ENCODE measurements at places on chromosomes 5 and 9.

GRCh38 chr9:93508207-93508606 lies 54.8 kb upstream of the FAM120AOS start:
- no peak overlapping the region for H3K27ac ChIP-seq
- DNase-seq = no peak
- no peak overlapping the region for H3K4me3 ChIP-seq
- H3K36me3 ChIP-seq = peaks cover 41% of the 10 kb centered on the region

DNA sequence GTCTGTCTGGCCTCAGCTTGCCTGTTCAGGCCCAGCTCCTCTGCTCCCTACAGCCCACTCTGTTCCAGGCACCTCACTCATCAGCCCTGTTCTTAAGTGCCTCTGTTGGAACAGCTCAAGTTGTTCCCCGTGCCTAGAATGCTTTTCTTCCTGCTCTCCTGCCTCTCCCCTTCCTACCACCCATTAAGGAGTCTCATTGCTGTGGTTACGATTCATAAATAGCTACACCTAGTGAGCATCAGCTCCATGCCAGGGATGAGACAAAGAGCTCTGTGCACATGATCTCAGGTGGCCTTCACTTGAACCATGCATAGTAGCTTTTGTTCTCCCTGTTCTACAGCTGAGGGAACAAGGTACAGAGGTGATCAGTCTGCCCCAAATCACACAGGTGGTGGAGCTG lies 54.3 kb downstream of the PSD2 start:
- peaks cover 33% of the 10 kb centered on the region for H3K27me3 ChIP-seq
- DNase-seq = no peak
- peak overlapping the region; percentile 5 for H3K4me3 ChIP-seq
- peak overlapping the region; percentile 48 for H3K27ac ChIP-seq
- peaks cover 6% of the 10 kb centered on the region for H3K4me1 ChIP-seq

DNA sequence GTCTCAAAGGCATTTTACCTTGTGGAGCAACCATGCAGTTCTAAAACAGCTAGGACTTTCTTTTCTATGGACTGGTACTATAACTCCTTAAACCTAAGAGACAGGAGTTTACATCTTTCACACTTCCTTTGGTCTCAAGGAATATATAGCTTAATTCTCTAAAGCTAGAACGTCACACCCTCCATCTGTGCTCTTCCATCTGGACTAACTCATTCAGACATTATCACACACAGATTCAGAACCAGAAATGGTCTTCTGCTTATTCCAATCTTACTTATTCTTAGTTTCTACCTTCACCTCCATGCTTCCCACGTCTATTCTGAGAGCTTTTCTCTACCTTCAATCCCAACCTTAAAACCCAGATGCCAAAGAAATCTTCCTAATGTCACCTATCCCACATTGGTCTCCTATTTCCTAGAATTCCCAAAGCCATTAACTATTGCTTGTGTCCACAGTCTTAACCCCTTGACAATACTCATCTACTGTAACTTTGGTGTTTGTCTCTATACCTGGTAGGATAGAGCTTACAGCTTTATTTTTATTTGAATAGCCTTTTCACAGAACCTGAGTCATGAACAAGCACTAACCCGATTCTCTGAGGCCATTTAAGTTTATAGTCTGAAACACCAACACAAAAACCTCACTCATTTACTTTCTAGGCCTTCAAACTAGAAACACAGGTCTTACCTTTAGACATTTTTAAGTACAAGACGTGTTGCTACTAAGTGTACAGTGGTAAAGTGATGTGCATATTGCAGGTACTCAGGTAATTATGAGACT lies 22.8 kb downstream of the CSNK1A1 start:
- H3K4me1 ChIP-seq = peaks cover 52% of the 10 kb centered on the region
- H3K36me3 ChIP-seq = peaks cover 28% of the 10 kb centered on the region
- no peaks in the 10 kb centered on the region for H3K27me3 ChIP-seq
- DNase-seq = no peak

DNA sequence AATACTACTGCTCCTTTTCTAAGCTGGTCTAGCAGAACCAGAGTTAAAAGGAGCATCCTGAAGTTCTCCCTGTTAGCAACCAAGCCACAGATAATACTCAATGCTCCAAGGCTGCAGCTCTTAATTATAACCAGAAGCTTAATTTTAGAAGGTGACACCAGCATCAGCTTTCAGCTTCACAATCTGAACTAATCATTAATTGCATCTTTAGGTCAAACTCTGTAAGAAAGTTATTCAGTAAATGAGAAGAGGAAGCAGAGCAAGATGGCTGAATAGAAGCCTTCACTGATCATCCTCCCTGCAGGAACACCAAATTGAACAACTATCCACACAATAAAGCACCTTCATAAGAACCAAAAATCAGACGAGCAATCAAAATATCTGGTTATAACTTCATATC lies 38.5 kb downstream of the APBA1 start:
- no peaks in the 10 kb centered on the region for H3K36me3 ChIP-seq
- H3K4me1 ChIP-seq = no peaks in the 10 kb centered on the region
- no peak for DNase-seq
- peaks cover 9% of the 10 kb centered on the region for H3K27me3 ChIP-seq
- H3K4me3 ChIP-seq = no peak overlapping the region

GRCh38 chr9:93354451-93354850 lies 97.0 kb upstream of the FAM120A start:
- peaks cover 13% of the 10 kb centered on the region for H3K4me1 ChIP-seq
- no peak for DNase-seq
- no peaks in the 10 kb centered on the region for H3K36me3 ChIP-seq
- no peaks in the 10 kb centered on the region for H3K27me3 ChIP-seq
- no peak overlapping the region for H3K4me3 ChIP-seq
- no peak overlapping the region for H3K27ac ChIP-seq

- no peak overlapping the region for H3K4me3 ChIP-seq
- H3K36me3 ChIP-seq = no peaks in the 10 kb centered on the region
- H3K27me3 ChIP-seq = no peaks in the 10 kb centered on the region
- DNase-seq = no peak
Measured at GRCh38 chr5:160175438-160176218, 53.7 kb upstream of the FABP6 start.

- H3K4me1 ChIP-seq = no peaks in the 10 kb centered on the region
- no peaks in the 10 kb centered on the region for H3K36me3 ChIP-seq
- H3K27ac ChIP-seq = no peak overlapping the region
- H3K27me3 ChIP-seq = peaks cover 9% of the 10 kb centered on the region
- H3K4me3 ChIP-seq = no peak overlapping the region
Measured at GRCh38 chr9:34501889-34502425, 20.8 kb downstream of the ENHO start.

- H3K27me3 ChIP-seq = peaks cover 5% of the 10 kb centered on the region
- no peak overlapping the region for H3K4me3 ChIP-seq
- H3K36me3 ChIP-seq = no peaks in the 10 kb centered on the region
Measured at GRCh38 chr5:149675610-149676201, 54.4 kb upstream of the PPARGC1B start.

GRCh38 chr9:28598408-28598807 lies 1025.1 kb upstream of the C9orf72 start:
- no peaks in the 10 kb centered on the region for H3K27me3 ChIP-seq
- no peak overlapping the region for H3K27ac ChIP-seq
- no peak for DNase-seq
- H3K36me3 ChIP-seq = no peaks in the 10 kb centered on the region
- H3K4me3 ChIP-seq = no peak overlapping the region

DNA sequence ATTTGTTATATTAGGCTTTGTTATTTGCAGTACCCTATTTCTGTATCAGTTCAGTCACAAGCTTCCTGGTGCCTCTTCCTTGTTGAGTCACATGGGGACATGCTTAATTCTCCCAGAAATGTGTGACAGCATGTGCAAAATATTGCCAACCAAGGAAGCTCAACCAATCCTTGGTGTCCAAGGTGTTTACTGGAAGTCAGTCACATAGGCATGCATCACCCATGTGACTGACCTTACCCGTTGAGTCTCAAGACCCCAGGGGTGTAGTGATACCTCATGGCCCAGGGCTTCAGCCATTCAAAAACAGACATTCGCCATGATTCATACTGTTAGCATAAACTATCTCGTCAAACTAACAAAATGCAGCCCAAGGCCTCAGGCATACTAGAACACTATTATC lies 9.3 kb upstream of the ANKDD1B start:
- peaks cover 26% of the 10 kb centered on the region for H3K4me1 ChIP-seq
- peaks cover 37% of the 10 kb centered on the region for H3K36me3 ChIP-seq
- H3K27me3 ChIP-seq = no peaks in the 10 kb centered on the region
- H3K4me3 ChIP-seq = no peak overlapping the region
- no peak for DNase-seq
- H3K27ac ChIP-seq = no peak overlapping the region

- no peak for DNase-seq
- H3K36me3 ChIP-seq = no peaks in the 10 kb centered on the region
- no peak overlapping the region for H3K27ac ChIP-seq
- no peaks in the 10 kb centered on the region for H3K4me1 ChIP-seq
Measured at GRCh38 chr9:37640246-37640645, 10.5 kb upstream of the FRMPD1 start.

DNA sequence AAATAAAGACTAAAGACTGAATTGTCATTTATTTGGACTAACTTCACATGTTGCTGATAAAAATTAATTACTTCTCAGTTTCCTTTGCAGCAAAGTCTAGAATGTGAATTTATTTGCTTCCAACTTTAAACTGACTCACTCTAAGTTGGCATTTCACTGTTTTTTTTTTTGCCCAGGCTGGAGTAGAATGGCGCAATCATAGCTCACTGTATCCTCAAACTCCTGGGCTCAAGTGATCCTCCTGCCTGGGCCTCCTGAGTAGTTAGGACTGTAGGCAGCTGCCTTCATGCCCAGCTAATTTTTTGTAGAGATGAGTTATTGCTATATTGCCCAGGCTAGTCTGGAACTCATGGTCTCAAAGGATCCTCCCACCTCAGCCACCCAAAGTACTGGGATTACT lies 3.5 kb downstream of the CCNB1 start:
- no peak overlapping the region for H3K4me3 ChIP-seq
- H3K4me1 ChIP-seq = peaks cover 54% of the 10 kb centered on the region
- no peaks in the 10 kb centered on the region for H3K27me3 ChIP-seq
- H3K27ac ChIP-seq = no peak overlapping the region

DNA sequence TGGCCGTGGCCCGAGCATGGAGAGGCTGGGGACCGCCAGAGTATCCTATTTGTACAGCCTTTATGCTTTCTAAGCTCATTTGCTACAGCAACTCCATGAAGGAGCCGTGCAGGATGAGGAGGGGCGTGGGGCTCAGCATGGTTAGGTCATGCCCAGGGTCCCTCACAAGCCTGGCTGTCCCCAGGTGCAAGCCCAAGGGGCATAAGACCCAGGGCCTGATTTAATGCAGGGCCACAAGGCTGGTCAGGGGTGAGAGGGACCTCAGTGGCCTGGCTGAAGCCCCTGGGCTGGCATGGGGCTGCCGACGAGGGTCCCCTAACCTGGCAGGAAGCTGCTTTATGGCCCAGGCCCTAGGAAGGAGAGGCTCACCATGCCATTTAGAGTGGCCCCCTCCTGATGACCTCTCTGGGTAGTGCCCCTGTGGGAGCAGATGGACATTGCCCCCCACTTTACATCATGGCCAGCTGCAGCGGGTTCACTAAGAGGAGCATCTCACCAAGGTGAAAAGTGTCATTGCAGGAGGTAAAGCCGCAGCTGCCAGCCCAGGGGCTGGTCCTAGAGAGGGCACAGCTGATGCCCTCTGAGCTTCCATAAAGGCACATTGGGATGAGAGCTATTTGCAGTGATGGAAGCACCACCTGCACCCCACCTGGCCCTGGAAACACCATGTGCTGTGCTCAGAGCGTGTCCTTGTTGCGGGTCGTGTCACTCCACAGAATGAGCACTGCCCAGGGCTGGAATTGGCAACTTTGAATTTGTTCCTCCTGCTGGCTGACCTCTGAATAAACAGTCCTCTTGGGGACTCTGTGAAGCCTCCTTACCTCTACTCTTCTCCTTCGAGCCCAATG lies 58.9 kb downstream of the ZNF618 start:
- DNase-seq = no peak
- H3K4me3 ChIP-seq = no peak overlapping the region
- no peaks in the 10 kb centered on the region for H3K4me1 ChIP-seq
- no peak overlapping the region for H3K27ac ChIP-seq
- H3K36me3 ChIP-seq = no peaks in the 10 kb centered on the region
- peaks cover 1% of the 10 kb centered on the region for H3K27me3 ChIP-seq

- no peak for DNase-seq
- no peak overlapping the region for H3K4me3 ChIP-seq
- H3K4me1 ChIP-seq = peaks cover 6% of the 10 kb centered on the region
- H3K36me3 ChIP-seq = peaks cover 34% of the 10 kb centered on the region
- no peaks in the 10 kb centered on the region for H3K27me3 ChIP-seq
- no peak overlapping the region for H3K27ac ChIP-seq
Measured at GRCh38 chr5:160040471-160040835, 31.5 kb downstream of the TTC1 start.

DNA sequence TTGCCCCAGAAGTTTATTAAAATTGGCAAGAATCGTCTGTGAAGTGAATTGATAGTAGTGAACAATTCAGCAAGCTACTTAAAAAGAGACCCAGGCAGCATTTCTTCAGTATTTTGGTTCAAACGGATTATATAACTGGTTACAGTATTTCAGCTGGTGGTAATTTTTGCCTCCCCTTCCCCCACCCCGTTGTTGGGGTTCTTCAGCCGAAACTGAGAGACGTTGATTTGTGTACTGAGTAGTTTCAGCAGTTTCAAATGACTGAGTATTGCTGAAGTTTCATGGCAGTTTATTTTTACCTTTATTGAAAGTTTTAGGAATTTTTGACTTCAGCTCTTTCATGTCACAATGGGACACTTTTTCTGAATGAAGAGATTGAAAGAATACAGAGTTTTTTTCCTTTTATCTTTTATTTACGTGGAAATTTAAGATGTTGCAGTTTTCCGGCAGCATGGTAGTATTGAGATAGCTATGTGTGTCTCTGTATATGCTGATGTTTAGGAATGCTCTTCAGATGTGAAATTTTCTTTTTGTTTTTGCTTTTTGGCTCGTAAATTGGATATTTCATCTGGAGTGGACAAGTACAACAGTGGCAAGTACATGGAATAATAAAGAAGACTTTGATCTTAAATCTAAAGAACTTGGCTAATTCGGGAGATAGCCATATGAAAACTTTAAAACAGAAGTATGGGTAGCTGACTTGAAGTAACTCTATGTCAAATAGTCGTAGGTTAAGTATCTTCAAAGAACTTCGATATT lies 1.9 kb downstream of the GPBP1 start:
- H3K4me1 ChIP-seq = peaks cover 47% of the 10 kb centered on the region
- peaks cover 58% of the 10 kb centered on the region for H3K36me3 ChIP-seq
- H3K27me3 ChIP-seq = no peaks in the 10 kb centered on the region

GRCh38 chr9:97993000-97993399 lies 9.9 kb downstream of the ANP32B start:
- H3K4me1 ChIP-seq = peaks cover 83% of the 10 kb centered on the region
- no peaks in the 10 kb centered on the region for H3K27me3 ChIP-seq
- DNase-seq = peak; percentile 32
- peak overlapping the region; percentile 74 for H3K27ac ChIP-seq
- H3K36me3 ChIP-seq = peaks cover 53% of the 10 kb centered on the region

DNA sequence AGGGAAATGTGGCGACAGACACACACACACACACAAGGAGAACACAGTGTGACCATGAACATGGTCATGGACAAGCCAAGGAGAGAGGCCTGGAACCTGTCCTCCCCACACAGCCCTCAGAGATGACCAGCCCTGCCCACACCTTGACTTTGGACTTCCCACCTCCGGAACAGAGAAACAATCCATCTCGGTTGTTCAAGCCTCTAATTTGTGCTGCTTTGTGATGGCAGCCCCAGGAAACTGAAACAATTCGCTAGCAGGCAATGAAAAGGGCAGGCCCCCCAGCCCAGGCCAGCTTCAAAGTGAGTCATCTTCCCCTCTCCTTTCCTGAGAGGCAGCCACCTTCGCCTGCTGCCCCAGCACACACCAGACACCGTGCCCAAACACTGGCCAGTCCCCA lies 47.7 kb downstream of the NSUN2 start:
- no peak overlapping the region for H3K4me3 ChIP-seq
- H3K27ac ChIP-seq = no peak overlapping the region
- peaks cover 60% of the 10 kb centered on the region for H3K27me3 ChIP-seq
- no peaks in the 10 kb centered on the region for H3K36me3 ChIP-seq
- no peaks in the 10 kb centered on the region for H3K4me1 ChIP-seq

- no peak for DNase-seq
- H3K27me3 ChIP-seq = no peaks in the 10 kb centered on the region
- no peaks in the 10 kb centered on the region for H3K36me3 ChIP-seq
Measured at GRCh38 chr9:101369286-101369685, 15.5 kb downstream of the BAAT start.

Data from activated CD4-positive, alpha-beta T cell treated with anti-CD3 and anti-CD28 coated beads, Interleukin-2, amount 10 ng/mL, durations not matched to agents 7 days and 5 days (primary cell).